ENCODE measurements at places on chromosomes 3 and 15. TPM values are rescaled to one million over a fixed set of nuclear protein-coding genes. Genes with fewer than 3 reads are reported as not detected.

- DNase-seq: no peak
These were observed 51.5 kb downstream of the TTC23 start for GRCh38 chr15:99197856-99198255.

DNA sequence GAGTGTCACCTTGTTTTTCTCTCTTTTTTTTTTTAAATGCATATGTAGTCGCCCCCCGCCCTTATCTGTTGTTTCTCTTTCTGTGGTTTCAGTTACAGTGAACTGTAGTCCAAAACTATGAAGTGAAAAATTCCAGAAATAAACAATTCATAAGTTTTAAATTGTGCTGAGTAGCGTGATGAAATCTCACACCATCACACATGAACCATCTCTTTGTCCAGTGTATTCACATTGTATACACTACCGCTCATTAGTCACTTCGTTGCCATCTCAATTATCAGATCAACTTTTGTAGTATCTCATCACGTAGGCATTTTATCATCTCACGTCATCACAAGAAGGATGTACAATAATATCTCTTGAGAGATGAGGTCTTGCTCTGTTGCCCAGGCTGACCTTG lies 62.5 kb upstream of the MLF1 start:
- DNase-seq: no peak

GRCh38 chr3:37154668-37155314 lies 19.6 kb downstream of the LRRFIP2 start:
- no peak for DNase-seq

GRCh38 chr3:197686899-197687298 lies 49.8 kb downstream of the RUBCN start:
- no peak for DNase-seq

- DNase-seq: no peak
These were observed 37.2 kb downstream of the PSTPIP1 start for GRCh38 chr15:77032052-77032646.

DNA sequence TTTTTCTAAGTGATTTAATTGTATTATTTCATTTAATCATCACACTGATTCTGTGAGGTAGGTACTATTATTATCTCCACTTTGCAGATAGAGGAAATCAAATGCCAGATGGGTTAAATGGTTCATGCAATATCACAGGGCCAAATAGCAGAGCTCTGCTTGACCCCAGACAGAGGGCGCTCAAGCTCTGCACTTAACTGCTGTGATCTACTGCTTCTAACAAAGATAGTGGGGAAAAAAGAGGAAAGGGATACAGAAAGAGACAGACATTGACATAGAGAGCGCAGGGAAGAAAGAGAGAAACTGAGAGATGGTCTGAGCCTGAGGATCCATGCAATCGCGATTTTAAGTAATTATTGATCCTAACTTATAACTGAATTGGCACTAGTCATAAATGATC lies 279.1 kb upstream of the THRB start:
- DNase-seq: no peak

DNA sequence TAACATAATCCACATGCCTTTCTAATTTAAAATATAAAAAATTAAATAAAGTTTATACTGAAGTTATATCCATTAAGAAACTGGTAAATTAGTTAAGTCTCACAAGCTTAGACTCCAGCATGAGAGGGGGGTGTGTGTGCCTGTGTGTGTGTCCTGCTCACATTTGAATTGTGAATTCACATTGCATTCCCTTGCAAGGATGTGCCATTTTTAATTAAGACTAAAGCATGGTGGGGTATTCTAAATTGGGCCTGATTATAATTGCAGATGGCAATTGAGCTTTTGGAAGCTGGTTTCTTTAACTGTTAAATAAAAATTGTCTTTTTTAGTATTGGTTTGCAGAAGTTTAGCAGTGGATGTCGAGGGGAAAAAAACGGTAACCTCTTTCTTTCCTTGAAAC lies 56.9 kb downstream of the PTPRG start:
- no peak for DNase-seq

DNA sequence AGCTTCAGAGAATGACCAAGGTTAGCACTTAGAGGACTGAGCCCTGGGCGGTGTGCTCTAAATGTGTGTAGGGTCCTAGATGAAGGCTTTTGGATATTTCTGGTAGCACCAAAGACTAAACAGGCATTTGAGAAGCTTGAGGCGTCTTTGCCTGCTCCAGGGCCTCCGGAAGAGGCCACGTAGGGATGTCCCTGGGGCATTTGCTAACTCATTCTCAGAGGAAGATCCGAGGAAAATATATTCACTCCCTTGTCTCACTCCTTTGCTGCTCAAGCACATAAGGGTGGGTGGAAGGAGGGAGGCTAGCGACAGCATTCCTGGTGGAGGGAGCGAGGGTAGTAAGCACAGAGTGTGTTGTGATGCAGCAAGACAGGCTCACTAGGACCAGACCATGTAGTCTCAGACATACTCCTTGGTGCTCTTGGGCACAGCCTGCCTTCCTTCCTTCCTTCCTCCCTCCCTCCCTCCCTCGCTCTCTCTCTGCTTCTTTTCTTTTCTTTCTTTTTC lies 38.5 kb upstream of the XCR1 start:
- peak; percentile 39 for DNase-seq

DNA sequence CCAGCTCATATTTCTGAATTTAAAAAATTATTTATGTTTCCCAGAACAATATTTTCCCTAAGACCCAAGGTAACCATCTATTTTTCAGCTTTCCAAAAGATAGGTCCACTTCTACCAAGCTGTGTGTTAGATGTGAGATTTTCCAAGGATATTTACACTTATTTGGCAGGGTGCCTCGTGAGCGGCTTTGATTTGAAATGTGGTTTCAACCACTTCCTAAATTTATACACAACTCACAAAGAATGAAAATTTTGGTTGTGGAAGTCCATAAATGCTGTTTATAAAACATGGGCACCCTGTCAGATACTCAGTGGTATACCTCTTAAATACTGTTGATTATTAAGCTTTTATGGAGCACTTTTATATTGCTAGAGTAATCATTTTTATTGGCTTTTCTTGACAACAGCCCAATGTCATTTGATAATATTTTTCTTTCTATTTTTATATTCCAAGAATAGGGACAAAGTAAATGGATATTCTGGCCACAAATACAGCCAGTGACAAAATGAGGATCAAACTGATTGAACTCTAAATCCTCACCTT lies 57.6 kb downstream of the GAP43 start:
- DNase-seq: no peak

The FBXW12 gene
- total RNA-seq: not detected

The TIGIT gene
- total RNA-seq: 9.8 TPM

The CCDC54 gene
- total RNA-seq: not detected

The PLSCR2 gene
- total RNA-seq: not detected

The CELF6 gene
- total RNA-seq: 2.7 TPM

The MDFIC2 gene
- total RNA-seq: not detected

Data from CD8-positive, alpha-beta T cell (primary cell).